ENCODE measurements at places on chromosomes 1 and 21.
A peak's percentile ranks its signal among the peaks of the same experiment; 100 is the strongest.

DNA sequence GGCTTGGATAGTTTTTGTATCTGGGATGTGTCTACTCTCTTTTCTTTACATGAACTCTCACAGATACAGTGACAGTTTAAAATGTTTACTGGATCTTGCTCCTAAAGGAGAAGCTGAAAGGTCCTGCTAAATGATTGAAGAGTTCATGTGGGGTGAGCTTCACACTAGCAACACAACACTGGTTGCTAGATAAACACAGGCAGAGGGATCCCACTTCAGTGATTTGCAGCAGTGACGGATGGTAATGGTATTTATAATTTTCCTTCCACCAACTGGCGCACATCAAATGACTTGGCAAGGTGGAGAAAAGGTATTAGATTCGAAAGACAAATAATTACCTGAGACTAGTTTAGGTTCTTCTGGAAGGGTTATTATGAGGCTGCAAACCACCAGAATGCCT, 270.2 kb downstream of the TBX15 start:
- no peak for DNase-seq

- DNase-seq = no peak
Measured at GRCh38 chr1:1342584-1343115, 6.6 kb downstream of the DVL1 start.

DNA sequence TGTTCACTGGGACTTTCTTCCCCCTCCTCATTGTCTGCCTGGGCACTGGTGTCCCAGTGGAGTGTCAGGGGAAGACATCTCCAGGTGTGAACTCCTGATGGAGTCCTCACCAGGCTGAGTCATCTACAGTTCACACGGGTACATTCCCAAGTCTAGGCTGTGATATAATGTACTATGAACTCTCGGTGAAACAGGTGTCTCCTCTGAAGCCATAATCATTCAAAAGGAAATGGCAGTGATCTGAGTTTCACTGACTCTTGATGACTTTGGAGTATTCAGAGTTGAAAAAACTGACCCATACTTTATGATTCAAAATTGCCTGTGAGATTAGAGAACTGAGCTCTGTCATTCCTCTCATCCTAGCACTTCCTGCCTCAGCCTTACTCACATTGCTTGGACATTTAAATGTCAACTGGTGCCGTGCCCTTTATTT, 9.1 kb downstream of the LAMC2 start:
- DNase-seq = no peak

GRCh38 chr21:34023691-34024373, 49.5 kb upstream of the MRPS6 start:
- DNase-seq = no peak

DNA sequence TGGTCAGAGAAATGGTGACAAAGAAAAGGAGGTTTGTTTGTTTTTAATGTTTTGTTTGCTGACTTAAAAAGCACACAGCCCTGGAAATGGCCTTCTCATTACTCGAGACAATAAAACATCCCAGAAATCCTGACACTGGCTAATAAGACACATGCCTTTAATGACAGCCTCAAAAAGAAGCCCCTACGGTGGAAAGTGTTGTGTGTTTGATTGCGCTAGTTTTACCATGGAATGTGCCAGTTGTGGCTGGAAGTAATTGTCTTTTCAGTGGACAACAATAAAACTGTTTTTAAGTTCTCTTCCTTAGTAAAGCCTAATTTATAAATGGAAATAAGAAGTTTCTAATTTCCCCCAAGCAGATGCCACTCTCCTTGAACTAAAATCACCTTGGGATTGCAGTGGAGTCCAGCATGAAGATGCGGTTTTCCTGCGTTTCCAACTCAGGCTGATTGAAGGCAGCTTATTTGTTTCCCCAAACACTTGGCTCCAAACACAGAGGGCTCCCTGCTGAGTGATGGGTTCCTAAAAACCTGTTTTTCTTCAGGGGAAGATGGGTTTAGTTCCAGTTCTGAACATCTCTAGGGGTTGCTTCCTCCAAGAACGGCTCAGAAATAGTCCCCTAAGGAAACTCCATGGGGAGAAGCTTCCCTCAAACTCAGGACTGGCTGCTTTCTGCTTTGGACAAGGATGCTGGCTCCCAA, 54.3 kb downstream of the CD247 start:
- DNase-seq = no peak

GRCh38 chr21:44329971-44330681, 9.1 kb downstream of the CFAP410 start:
- no peak for DNase-seq

GRCh38 chr1:172393354-172393753, 27.1 kb upstream of the C1orf105 start:
- no peak for DNase-seq

DNA sequence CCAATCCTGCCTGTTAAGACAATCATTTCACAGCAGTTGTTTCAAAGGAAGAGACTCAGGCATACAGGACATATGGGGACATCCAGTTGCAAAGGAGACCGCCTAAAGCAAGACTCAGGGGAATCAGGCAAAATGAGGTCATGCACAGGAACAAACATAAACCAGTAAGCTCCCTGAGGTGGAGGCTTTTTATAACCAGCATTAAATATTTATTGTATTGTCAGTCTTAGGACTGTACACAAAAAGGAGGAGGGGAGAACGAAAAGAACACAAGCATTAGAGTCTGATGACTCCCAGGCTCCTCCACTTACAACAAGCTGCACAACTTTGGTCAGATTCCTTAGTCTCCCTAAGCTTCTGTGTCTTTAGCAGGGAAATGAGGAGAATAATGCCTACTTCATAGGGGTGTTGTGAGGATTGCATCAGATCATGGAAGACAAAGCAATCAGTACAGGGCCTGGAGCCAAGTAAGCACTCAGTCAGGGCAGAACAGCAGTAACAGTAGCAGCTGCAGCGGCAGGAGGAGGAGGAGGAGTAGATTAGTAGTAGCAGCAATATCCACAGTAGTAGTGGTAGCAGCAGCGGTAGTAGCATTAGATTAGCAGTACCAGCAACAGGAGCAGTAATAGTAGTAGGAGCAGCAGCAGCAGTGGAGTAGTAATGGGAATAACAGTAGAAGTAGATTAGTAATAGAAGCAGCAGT, 54.2 kb upstream of the SPATA6 start:
- DNase-seq = no peak

DNA sequence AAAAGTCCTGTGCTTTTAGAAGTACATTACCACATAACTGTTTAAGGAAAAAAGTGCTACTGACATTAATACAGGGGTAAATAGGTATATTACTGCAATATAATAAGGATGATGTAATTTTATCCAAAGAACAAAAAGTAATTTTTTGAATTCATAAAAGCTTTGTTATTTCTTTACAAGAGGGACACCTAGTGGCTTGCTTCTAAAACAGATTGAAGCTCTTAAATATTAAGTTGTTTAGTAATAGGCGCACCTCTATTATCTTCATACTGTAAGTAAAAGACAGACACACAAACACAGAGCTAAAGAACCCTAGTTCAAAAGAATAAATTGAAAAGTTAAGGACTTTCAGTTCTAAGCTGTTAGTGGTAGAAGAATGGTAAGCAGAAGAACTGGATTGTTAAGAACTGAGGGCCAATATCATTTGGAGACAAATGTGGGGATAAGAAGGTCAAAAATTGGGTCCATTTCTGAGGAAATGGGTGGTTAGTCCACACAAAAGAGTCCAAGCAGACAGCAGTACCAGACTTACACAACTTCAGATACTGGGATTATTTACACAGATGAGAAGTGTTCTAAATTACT, 15.4 kb downstream of the ZNHIT6 start:
- DNase-seq = peak; percentile 7

GRCh38 chr1:32257227-32257508, 6.1 kb downstream of the LCK start:
- DNase-seq = no peak

DNA sequence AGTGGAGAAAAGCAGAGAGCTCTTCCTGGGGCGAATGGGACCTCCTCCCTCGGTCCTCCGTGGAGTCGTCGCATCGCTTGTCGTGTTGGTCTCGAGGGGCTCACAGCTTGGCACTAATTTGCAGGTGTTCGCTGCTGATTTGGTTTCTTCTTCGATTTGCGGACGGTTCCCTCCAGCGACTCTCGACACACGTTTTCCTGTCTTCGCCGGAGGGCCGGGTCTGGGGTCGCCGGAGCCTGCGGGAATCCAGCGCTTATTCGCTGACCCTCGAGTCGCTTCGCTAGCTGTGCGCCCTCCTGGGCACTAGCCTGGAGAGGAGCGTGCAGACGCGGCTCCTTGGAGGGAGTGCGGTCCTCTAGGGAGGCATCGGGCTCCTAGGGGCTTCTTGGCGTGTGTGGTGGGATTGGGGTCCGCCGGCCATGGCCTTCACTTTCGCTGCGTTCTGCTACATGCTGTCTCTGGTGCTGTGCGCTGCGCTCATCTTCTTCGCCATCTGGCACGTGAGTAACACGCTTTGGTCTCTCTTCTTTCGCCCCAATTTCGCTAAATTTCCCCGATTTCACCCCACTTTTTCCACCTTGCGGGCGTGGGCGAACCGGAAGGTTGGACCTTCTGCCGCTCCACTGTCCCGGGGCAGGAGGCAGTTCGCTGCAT, 766 bp downstream of the CNIH3 start:
- DNase-seq = no peak

- peak; percentile 55 for DNase-seq
Measured at GRCh38 chr1:8315573-8316475, 2.1 kb upstream of the SLC45A1 start.

GRCh38 chr1:90834354-90834885, 117.3 kb upstream of the BARHL2 start:
- DNase-seq = no peak

DNA sequence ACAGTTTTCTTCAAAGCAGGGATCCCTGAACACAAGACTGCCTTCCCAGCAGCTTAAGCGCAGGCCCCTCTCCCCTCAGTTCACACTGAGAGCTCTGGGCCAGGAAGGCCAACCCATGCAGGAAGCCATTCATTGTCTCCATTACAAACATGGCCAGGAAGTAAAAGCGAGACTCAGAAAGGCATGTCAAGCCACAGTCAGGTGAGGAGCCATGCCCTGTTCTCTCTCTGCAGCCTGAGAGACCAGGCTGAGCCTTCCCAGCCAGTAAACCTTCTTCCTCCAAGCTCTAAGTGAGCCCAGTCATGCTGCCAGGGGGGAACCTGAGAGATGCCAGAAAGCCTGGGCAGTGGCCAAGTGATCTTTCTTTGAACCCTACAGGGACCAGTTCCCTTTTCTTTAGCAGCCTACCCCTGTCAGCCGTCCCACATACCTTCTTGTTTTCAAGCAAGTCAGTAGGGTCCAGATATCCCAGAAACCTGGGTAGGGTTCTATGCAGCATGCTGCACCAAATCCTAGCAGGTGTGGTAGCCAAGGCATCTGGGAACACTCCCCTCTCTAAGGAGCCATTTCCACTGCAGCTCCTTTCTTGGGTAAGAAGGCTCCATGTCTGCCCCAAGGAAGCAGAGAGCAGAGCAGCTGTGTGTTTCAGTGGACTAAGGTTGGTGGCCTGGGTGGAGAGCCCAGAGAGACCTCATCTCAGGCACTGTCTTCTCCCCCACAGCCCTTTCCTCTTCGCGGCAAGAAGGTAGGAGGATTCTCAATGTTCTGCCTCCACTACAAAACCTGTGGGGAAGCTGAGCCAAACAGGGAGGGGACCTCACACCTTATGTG, 977 bp downstream of the TRAF3IP3 start:
- DNase-seq = no peak

DNA sequence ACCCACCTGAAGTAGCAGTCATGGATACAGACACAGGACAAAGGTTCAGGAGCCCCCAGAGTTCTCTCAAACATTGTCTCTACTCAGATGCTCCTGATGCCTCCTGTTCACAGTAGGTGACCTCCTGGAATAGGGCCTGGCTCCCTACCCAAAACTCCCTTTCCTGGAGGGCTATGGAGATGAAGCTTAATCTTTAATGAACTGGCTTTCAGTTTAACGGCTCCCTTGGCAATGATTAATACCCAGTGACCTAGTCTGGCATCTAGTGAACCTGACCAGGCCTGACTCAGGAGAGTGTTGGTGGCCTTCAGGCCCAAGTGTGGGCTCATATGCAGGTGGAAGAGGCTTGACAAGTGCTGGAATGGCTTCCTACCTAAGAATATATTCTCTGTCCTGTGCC, 65.2 kb upstream of the TRABD2B start:
- no peak for DNase-seq

DNA sequence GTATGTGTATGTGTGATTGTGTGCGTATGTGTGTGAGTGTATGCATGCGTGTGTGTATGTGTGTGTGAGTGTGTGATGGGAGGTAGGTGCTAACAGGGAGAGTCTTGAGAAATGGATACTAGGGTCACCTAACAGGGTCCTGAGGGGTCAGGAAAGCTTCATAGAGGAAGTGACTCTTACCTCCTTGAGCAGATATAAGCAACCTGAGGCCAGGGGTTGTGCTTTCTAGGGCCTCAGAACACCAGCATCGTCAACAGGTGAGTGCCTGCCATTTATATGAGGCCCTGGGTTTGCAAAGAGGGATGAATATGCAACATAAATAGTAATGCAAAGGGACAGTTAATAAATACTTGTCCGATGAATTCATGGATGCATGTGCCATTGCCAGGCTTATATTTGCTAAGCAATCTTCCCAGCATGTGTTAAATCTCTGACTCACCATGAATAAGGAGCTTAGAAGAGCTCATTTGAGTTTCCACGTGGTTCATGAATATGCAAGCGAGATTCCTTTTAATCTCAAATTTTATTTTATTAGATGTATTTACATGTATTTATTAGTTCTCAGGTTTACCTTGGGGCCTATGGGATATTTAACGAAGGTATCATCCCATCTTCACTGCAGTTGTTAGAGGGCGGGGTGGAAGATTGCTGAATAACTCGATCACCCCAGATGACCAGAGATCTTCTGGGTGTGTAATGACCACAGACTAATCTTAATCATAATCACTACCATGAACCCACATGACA, 438.3 kb downstream of the CAMTA1 start:
- DNase-seq = no peak

DNA sequence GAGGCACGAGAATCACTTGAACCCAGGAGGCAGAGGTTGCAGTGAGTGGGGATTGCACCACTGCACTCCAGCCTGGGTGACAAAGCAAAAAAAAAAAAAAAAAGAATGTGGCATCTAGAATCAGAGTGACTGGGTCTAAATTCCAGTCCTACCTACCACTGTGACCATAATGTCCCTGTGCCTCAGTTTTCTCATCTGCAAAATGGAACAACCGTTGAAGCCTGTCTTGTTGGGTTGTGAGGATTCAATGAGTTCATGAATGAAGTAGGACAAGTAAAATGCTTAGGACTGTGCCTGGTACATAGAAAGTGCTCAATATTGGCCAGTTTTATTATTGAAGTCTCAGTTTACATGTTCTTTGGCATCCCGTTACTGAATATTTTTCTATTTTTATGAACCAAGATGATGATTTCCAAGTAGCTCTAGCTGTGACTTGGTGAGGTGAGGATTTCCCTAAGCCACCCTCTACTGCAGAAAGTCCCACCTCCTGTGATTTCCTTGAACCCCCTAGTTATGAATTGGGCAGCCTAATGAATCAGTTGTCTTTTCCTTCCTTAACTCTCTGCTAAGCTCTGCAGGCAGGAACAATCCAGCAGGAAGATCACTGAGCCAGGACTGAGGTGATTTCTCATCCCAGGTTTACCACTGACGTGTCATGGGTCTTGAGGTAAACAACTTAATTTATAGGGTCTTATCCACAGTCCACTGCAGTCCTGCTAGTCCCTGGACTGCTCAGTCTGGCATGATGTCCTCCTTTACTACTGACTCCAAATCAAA, 18.9 kb upstream of the MEAF6 start:
- no peak for DNase-seq

GRCh38 chr1:159937054-159937750, 8.2 kb downstream of the IGSF9 start:
- no peak for DNase-seq

- DNase-seq = no peak
Measured at GRCh38 chr21:41506005-41506594, 1.9 kb downstream of the TMPRSS2 start.

GRCh38 chr1:186291271-186291670, 83.8 kb downstream of the TPR start:
- DNase-seq = no peak

- peak; percentile 81 for DNase-seq
Measured at GRCh38 chr1:148388260-148389026, 94.7 kb downstream of the PPIAL4G start.

All from HuH-7.5 (cell line).